ENCODE measurements at places on chromosomes 16 and 17.

DNA sequence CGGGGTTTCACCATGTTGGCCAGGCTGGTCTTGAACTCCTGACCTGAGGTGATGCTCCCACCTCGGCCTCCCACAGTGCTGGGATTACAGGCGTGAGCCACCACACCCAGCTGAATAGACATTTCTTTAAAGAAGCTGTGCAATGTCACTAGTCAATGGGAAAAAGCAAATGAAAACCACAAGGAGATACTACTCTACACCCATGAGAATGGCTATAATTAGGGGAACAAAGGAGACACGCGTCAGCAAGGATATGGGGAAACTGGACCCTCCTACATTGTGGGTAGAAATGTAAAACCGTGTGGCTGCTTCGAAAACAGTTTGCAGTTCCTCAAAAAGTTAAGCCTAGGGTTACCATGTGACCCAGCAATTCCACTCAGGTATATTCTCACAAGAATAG, 103.4 kb downstream of the VPS53 start:
- DNase-seq = no peak

- peak; percentile 52 for DNase-seq
Observed at GRCh38 chr16:85173981-85174751, 61.9 kb upstream of the CIBAR2 start.

DNA sequence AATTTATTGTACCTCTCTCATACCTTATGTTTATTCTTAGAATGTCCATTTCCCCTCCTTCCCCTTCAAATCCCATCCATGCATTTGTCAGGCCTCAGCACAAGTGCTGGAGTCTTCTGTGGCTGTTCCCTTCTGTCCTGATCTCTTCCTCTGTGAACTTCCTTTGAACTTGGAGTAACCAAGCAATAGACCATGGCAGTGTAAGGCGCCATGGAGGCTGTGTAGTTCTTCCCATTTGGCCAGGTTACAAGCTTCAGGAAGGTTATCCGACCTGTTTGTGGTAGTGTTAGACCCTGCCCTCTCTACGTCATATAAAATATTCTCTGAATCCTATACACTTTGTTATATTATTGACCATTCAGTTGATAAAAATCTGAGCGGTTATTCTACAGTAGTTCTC, 28.6 kb downstream of the MAP2K6 start:
- DNase-seq = no peak

GRCh38 chr16:88570691-88571092, 489 bp downstream of the ZC3H18 start:
- no peak for DNase-seq

DNA sequence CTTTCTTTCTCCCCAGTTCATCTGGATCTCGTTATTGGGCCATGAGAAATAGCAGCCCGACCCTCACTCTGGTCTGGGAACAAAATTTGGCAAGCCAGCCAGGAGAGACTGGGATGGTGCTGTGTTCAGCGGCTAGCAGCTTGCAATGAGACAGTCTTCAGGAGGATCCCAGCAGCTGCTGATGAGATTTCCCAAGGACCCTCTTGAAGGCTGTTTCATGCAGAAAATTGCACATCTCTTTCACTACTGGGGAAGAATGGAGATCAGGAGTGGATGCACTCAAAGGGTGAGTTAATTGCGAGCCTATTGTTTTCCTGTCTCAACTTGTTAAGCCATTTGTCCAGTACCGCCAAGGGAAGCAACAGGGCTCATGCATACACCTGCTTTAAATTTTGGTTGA, 5.5 kb upstream of the COIL start:
- peak; percentile 49 for DNase-seq

GRCh38 chr16:9484881-9485280, 393.4 kb downstream of the HAPSTR1 start:
- DNase-seq = no peak
